ENCODE measurements at places on chromosomes 5 and 9.
A peak's percentile ranks its signal among the peaks of the same experiment; 100 is the strongest.

- DNase-seq: no peak
These were observed 148.9 kb downstream of the FGF18 start for GRCh38 chr5:171568389-171568788.

GRCh38 chr9:128304971-128305288 lies 17.3 kb downstream of the TRUB2 start:
- peak; percentile 36 for DNase-seq

- DNase-seq: no peak
These were observed at the start of gene SHISAL2B for GRCh38 chr5:64690417-64691151. Gene SHISAL2B, plus strand, starts transcription at chr5:64690503. Its CDS starts 121 bp downstream, at chr5:64690624.

DNA sequence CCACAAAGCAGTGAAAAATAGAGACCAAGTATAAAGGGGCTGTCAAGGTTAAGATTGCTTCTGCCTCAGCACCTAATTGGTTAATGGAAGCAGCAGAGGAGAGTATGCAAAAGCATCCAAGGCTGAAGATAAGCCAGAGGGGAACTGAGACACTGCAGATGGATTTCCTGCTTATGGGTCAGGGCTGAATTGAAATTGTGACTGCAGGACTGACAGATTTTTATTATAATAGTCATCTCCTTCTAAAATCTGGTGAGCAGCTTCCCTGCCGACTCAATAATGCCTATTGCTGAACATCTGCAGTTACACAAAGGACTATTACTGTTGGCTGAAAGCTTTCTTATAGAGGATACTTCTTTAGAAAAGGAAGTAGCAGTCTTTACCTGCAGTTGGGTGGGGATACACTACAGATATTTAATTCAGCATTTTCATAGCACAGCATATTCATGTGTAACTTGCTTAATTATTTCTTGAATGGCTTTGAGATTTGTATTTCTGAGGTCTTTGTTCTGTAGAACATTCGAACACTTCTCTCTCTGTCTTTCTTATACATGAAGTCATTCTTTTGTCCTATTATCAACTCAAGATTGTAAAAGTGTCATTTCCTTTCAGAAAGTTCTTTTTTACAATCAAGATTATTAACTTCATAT lies 363.0 kb upstream of the RIOK2 start:
- peak; percentile 39 for DNase-seq

GRCh38 chr5:10479154-10479721 lies 37.6 kb downstream of the ROPN1L start:
- DNase-seq: peak; percentile 81

GRCh38 chr9:115739096-115739875 lies 414.3 kb upstream of the PAPPA start:
- no peak for DNase-seq

- no peak for DNase-seq
These were observed 207.1 kb downstream of the SEMA5A start for GRCh38 chr5:9338796-9339195.

DNA sequence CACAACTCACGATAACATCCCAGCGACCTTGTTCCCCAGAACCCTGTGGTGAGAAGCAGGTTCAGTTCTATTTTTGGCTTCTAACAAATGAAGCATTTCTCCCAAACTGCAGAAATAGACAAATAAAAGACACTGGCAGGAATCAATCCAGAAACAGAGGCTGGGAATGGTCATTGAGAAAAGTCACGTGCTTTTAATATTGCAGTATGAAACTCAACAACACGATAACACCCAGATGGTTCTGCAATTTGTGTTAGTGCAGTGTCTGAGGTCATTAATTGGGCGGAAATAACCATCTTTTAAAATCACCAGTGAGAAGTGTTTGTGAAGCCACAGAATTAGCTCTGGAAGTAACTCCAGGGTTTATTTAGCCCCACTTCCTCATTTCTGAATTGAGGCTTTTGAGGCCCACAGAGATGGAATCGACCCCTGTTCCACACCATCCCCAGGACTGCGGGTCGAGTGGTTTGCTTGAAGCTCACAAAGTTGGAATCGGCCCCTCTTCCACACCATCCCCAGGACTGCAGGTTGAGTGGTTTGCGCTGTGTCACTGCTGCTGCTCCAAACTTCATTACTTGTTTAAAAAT lies 164.7 kb upstream of the IRX4 start:
- no peak for DNase-seq

DNA sequence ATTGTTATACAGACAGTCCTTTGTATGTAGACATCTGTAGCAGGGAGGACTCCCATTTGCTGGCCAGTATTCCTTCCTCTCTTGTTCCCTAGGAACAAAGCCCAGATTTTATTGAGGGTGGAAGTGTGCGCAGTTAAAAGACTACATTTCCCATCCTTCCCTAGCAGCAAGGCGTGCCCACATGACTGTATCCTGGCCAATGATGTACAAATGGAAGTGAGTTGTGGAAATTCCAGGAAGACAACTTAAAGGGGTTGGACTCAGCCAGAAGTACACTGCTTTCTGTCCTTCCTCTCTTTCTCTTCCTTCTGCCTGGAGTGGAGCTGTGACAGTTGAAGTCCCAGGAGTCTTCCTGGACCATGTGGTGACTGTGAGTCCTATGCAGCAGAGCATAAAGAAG lies 89.0 kb downstream of the HRH2 start:
- DNase-seq: peak; percentile 3

DNA sequence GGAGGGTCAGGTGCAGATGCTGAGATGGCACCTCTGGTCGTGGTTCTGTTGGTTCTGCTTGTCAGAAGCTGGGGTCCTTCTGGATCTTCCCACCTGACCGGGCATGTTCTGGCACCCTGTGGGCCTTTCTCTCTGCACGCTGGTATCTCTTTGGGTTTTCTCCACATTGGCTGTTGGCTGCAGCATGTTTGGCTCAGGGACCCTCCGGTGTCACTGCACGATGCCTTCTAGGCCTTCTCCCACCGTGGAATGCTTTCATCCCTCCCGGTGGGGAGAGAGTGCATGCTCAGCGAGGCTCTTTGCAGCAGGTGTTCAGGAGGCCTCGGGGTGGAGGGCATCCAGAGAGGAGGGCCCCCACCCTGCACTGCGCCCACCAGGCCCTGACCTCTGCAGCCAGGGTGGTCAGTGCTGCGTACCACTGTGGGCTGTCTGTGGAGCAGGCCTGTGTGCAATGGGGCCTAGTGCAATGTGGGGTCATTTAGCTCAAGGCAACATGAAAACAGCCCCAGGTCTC lies 119.4 kb downstream of the WNK2 start:
- no peak for DNase-seq

Data from brain microvascular endothelial cell (primary cell).